Neural crest cell (in vitro differentiated cells): ENCODE measurements at places on chromosomes 4 and X. TPM values are rescaled to one million over a fixed set of nuclear protein-coding genes. Genes with fewer than 3 reads are reported as not detected.

QRFPR gene
- 0.41 and 0.51 TPM in 2 replicates for total RNA-seq

FAM9B gene
- total RNA-seq: not detected in 2 replicates

DNA sequence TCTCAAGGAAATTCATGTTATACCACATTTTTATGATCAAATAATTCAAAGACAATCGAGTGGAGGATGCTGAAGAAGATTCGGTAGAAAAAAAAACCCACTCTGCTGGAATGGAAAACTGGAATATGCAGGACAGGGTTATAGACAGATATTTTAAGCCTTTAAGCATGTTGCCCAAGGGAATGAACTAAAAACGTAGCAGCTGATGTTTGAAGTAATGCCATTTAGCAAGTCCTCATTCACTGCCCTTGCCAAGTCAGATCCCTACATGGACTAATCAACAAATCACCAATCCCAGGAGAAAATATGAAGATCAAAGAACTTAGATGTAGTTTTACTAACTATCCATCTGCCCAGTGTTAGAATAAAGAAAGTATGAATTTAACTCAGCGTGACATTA is 75.6 kb upstream of the ETNPPL start:
- DNase-seq: no peak

DNA sequence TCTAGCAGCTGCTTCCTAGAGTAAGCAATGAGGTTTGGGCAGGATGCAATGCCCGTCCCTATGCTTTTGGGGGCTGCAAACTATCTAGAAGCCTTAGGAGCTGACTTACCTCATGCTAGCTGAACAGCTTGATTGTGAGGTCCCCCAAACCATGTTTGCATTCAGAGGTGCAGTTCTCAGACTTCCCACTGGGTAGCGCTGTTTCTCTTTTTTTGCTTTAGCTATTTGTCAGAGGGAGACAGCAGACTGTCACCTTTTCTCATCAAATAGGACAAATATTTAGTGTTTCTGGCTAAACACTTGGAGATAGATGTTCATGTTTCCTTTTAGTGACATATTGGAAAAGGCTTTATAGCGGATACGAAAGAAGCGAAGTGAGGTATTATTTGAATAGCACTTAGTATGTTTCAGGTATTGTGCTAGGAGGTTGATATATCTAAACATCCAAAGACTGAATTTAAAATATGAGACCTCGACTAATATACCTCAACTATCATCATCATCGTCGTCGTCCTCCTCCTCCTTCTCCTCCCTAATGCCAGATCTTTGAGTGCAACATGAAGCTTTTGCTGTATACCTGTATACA is 18.7 kb upstream of the TMEM192 start:
- DNase-seq: peak; percentile 90

DNA sequence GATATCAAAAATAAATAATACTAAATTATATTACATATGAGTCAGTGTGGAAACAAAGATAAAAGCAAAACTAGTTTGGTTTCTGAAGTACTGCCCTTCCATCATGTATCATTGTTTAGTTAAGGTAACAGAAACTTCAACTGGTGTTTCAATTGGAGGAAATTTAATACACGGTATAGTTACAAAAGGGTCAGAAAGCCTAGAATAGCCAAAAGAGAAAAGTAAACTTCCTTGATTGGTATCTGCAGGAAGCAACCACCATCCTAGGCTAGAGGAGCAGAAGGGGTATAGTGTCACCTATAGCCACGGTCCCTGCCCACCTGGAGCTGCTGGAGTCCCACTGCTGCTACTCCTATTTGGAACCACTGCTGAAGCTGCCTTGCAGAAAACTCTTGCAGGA is 185.6 kb downstream of the SLC7A11 start:
- DNase-seq: no peak

DNA sequence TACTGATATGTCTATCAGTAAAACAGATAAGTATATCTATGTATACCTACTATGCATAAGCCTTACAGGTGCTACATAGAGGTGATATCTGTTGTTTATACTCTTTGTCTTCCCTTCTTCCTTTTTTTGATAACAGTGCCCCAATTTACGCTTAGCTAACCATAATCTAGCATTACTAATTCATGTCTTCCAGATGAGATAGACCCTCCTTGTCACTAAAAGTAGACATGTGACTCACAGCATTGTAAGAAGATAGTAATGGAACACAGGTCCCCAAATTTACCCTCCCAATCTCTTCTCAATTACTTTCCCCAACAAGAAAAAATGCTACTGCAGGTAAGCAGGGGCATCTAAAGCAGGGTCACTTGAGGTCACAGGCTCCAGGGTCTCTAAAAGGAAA is 7.9 kb upstream of the NFKB1 start:
- DNase-seq: no peak

DNA sequence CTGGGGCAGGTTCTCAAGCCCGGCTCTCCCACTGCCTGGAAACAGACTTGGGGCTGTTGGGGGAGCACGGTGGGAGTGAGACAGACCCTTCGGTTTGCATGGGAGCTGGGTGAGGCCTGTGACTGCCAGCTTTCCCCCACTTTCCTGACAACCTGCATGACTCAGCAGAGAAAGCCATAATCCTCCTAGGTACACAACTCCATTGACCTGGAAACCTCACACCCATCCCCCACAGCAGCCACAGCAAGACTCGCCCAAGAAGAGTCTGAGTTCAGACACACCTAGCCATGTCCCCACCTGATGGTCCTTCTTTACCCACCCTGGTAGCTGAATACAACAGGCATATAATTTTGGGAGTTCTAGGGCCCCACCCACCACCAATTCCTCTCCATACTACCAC is 57.6 kb upstream of the UBQLN2 start:
- no peak for DNase-seq

DNA sequence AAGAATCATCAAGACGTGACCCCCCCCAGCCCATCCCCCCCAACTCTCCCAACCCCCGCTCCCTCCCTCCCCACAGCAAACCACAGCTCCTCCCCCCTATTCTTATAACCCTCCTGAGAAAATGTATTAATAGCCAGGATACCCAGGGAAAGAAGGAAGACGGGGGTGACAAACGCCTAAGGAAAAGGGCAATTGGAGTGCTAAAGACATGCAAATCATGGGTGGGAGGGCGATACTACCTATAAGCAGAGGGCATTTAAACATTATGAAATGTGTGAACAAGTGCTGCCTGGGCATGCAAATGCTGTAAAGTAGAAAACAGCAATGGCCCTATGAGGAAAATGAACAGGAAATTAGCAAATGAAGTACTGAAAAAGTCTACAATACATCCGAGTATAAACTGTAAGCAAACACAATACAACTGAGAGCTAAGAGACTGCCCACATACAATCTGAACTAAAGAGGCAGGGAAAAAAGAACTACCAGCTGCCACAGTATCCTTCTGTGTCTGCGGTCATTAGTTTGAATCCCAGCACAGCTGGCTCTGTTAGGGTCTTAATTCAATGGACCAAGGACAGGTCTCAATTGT is 2.4 kb downstream of the CXXC4 start:
- DNase-seq: peak; percentile 20
